AG04449 (cell line): ENCODE measurements at places on chromosomes 5 and 9.

DNA sequence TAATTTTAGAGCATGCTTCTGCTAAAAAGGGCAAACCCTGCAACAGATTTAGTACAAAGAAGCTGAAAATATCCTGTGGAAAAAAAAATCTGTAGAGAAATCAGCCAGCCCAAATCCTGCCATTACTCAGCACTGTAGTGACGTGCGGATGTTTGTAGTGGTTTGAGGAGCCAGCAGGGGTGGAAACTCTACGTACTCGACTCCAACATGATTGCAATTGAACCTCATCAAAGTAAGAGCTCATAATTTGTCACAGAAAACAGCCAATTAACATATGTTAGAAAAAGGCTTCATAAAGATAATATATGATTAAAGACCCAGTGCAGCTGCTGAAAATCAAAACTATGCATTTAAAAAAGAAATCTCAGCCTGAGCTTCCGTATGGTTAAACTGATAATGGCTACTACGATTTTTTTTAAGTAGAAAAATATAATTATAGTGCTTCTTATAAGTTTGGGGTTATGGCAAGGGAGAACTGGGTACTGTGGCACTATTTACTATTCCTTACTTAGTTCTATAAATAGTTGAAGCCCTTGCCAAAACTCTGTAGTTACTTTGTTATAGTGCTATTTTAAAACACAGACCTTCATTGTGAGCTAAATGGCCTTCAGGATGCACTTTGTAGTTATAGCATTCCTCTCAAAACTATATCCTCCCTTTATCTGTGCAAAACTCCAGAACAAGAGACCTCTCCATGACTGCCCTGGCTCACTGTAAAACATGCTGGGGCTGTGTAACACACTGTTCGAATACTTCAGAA, 49.4 kb downstream of the MEF2C start:
- DNase-seq: no peak

GRCh38 chr5:1544294-1544961, 20.7 kb upstream of the LPCAT1 start:
- no peak for DNase-seq

DNA sequence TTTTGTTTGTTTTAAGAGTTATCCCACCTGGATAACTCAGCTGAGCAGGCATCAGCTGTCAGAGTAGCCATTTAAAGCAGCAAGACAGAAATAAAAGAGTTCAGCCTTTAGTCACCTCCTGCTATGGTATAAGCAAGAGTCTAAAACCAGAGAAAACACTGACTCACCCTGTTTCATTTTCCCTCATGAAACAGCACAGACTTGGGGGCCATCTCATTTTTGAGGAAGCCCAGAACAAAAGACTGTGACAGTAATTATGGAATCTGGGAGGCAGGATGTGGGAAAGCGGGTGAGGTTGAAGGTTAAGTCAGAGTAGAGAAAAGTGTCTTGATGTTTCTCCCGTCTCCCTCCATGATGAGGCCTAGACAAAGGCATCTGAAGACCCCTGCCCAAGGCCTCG, 90.2 kb upstream of the FAM174A start:
- no peak for DNase-seq

DNA sequence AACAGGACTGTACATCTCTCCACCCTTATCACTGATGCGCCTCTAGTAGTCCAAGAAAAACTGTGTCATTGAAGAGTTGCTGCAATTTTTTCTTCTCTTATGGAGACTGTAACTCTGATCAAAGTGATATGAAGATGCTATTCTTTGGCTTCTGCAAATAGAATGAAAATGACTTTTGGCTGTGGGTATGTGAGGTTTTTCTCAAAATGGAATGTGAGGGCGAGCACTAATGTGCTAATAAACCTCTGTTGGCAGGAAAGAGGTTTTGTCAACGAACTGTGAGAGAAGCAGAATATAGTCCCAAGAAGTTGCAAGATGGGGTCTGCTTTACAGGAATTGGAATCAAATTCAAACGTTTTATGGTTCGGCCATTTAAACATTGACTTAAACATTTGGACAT, 252.0 kb upstream of the GAS1 start:
- no peak for DNase-seq

- DNase-seq: no peak
Measured at GRCh38 chr5:71945436-71945835, 161.8 kb upstream of the MAP1B start.

DNA sequence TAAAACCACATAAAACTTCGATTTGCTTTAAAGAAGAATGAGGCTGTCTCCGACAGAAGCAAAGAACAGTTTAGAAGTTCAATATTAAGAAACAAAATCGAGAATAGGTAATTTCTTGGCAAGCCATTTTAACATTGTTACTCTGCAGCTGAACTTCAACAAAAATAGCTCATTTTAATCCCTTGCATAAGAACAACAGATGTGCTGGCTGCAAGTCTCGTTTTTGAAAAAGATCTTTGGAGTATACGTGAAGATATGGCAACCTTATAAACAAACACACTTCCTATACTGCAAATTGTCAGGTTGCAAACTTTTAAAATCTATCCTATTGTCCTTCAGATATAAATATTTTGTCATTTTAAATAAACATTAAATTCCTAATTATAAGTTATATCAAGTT, 71.5 kb downstream of the FBN2 start:
- no peak for DNase-seq

DNA sequence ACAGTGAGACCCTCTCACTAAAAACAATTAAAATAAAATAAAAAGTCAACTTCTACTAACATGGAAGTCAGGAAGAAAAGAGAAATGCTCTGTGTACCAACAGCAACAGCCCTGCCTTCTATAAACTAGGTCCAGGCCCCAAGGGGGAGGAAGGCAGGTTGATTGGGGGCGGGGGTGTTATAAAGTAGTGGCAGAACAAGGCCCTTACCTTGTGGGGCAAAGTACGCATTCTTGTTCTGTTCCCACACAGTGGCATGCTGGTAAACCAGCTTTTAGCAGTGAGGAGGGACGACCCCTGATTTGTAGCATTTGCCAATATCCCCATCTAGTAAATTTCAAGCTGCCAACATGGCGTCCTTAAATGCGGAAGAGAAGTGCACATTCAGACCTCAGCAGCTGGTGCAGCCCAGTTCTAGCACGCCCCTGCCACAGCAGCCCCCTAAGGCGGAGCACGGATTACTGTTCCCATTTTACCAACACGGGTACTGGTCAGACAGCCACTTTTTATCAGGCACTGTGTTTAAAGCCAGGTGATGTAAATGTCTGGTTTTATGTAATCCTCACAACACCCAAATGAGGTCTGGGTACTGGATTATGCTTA, 69.5 kb downstream of the GTF3C4 start:
- no peak for DNase-seq
